Stimulated activated memory B cell treated with anti-CD40 and anti-IgM and Interleukin-4, amounts not matched to agents 10 μg/mL and 1 μg/mL and 100 μg/mL, for 72 hours (primary cell): ENCODE measurements at places on chromosomes 11 and 22.
A peak's percentile ranks its signal among the peaks of the same experiment; 100 is the strongest.

- ATAC-seq: no peak
Observed at GRCh38 chr11:77395460-77396173, 78.3 kb downstream of the PAK1 start.

GRCh38 chr11:106990331-106990730 lies 27.9 kb downstream of the GUCY1A2 start:
- ATAC-seq: no peak

DNA sequence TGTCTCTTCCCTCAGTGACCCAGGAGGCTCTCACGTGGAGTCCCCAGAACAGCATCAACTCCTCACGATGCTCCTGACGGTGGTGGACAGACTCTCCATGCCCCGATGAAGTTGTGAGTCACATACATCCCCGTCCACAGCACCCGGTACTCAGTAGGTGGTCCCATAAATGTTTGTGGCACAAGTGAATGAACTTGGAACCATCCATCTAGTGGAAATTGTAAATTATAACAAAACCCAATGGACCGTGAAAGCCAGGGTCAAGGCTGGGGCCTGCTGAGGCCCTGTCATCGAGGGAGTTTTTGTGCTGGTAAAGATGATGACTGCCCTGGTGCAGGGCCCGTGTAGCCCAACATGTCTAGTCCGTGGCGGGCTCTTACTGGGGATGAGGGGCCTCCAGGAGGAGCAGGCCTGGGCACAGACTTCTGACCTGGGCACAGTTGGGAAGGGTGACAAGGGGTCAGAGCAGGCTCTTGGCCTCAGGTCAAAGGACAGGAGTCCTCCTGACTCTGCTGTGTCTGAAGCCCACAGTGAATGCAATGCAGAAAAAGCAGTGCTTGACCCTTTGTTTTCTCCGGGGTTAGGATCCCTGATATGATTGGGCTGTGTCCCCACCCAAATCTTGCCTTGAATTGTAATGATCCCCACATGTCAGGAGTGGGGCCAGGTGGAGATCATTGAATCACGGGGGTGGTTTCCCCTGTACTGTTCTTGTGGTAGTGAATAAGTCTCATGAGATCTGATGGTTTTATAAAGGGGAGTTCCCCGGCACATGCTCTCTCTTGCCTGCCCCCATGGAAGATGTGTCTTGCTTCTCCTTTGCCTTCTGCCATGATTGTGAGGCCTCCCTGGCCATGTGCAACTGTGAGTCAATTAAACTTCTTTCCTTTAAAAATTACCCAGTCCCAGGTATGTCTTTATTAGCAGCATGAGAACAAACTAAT lies 20.0 kb upstream of the SMIM38 start:
- no peak for ATAC-seq

GRCh38 chr11:31355817-31356216 lies 13.7 kb downstream of the DCDC1 start:
- no peak for ATAC-seq

GRCh38 chr11:34548278-34548677 lies 34.7 kb upstream of the ELF5 start:
- ATAC-seq: no peak

GRCh38 chr22:43851058-43851978 lies 11.0 kb downstream of the SULT4A1 start:
- ATAC-seq: no peak

DNA sequence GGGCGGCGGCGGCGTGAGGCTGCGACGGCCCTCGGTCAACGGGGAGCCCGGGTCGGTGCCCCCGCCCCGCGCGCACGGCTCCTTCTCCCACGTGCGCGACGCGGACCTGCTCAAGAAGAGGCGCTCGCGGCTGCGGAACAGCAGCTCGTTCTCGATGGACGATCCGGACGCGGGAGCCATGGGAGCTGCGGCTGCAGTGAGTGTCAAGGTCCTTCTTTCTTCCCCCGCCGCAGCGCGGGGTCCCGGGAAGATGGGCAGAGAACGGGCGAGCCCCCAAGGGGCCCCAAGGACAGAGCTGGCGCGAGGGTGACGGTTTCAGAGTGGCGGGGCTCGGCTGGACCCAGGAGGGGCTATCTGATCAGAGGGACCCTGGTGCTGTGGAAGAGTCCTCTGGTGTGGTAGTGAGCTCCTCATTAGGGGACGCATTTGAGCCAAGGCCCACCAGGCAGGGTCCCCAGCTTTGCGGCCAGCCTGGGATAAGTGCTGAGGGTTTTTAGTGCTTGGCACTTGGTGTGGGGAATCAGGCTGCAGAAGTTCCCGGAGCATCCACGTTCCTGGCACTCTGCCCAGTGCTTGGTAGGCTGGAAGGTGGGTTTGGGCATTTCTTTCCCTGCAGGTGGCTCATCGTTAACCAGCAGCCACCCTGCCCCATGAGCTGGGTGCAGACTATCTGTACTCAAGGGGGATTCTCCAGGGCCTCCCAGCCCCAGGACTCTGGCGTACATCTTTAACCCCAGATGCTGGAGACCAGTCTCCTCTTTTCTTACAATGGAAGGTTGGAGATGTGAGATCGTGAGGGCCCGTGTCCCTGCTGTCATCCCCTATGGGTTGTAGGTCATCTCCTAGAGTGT lies 9.8 kb downstream of the EHBP1L1 start:
- no peak for ATAC-seq

GRCh38 chr11:64688534-64688982 lies 34.4 kb downstream of the NRXN2 start:
- peak; percentile 96 for ATAC-seq

GRCh38 chr11:89168396-89168795 lies 9.3 kb upstream of the TYR start:
- ATAC-seq: no peak

DNA sequence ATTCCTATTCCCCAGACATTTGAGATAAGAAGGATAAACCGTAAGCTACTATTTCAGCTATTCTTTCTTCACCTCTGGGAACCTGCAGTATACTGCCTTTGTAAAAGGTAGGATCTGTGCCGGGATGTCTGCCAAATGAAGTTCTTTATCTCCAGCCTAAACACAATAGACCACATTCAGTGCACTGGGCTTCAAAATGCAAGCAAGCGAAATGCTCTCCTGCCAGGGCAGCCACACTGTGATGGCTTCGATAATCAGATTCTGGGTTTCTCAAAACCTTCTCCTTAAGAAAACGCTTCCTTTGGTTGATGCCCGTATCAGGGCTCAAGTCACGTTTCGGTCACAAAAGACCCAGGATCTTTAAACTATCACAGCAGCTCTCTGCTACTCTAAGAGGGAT lies 299.5 kb upstream of the B3GAT1 start:
- ATAC-seq: no peak
